ENCODE measurements at places on chromosomes 1 and 21.

GRCh38 chr1:204418174-204419063, 6.8 kb upstream of the PPP1R15B start:
- DNase-seq: peak; percentile 30

DNA sequence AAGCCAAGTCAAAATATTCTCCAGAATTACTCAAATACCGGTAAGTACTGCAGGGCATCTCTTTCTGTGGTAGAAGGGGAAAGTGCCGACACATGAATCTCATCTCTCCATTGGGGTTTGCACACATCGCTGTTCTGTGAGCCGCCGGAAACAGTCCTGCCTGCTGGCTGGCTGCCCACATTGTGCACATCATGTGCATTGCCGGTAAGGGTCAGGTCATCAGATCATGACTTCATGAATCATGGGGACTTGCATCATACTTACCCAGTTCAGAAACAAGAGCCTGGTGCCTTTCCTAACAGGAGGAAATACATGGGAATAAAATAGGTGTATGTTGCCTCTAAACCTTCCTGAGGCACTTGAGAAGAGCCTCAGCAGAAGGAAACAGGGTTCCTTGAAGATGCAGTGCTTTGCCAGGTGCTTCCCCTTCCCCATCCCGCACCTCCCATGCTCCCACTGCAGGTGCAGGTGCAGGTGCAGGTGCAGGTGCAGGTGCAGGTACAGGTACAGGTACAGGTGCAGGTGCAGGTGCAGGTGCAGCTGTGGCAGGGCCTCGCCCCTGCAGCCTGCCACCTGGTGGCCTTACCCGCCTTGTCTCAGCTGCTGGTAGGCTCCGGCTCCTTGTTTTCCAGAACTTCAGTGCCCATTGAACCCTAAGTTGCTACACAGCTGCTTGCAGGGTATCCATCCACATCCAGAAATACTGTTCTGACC, 26.5 kb downstream of the GPR137B start:
- no peak for DNase-seq

GRCh38 chr1:5959087-5959486, 33.1 kb downstream of the NPHP4 start:
- DNase-seq: no peak

GRCh38 chr1:3456449-3456963, 2.0 kb downstream of the ARHGEF16 start:
- DNase-seq: no peak

DNA sequence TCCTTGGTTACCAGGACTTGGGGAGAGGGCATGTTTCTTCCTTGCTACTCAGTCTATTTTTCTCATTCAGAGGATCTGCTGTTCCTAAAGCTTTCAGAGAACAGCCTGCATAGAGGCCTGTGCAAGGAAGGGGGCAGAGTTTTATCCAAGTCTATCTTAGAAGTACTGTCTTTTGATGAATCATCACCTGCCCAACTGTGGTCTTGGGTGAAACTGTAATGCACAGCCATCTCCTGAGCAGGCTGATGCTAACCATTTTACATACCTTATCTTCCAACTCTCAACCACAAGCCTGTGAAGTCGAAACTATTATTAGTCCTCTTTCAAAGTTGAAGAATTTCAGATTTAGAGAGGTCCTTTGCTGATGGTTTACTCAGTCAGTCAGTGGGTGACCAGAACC, 368.0 kb downstream of the HHAT start:
- DNase-seq: peak; percentile 21

DNA sequence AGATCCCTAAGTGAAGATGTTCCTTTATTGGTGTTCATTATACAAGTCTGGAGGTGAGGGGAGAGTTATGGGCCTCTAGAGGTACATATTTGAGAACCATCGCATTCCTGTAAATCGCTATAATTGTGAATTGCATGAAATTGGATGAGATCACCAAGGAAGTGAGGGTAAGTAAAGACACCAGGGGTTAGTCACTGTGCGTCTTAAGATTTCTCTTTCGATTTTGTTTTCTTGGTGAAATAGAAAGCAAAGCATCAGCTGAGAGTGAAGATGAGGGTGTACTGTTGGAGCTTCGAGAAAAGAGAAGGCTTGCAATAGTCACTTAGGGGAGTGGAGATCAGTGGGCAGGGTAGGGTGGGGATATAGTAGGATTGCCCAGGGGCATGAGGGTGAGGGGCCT, 82.1 kb downstream of the RAVER2 start:
- DNase-seq: no peak

GRCh38 chr1:24383381-24383940, 30.1 kb downstream of the STPG1 start:
- DNase-seq: no peak

GRCh38 chr1:113146242-113147072, 73.5 kb downstream of the LRIG2 start:
- peak; percentile 77 for DNase-seq

All from umbilical cord (tissue), 2 donors.